GDM1 (cell line): ENCODE measurements at places on chromosomes 12 and 14.
A peak's percentile ranks its signal among the peaks of the same experiment; 100 is the strongest.

DNA sequence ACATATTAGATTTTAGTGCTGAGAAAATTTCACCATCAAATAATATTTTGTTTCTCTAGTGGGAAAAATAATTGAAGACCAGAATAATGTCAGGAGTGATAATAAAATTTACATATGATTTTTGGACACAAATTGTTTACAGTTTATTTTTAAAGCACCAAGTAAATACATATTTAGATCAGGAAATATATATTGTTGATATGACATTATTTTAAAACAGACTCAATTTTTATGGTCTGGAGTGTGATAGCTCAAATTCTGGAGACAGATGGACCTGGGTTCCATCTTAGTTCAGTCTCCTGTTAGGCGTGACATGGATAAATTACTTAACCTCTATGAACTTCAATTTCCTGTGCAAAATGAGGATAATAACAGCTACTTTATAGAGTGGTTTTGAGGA, 135.4 kb downstream of the TPH2 start:
- no peak for DNase-seq

- no peak for DNase-seq
Observed at GRCh38 chr12:79001404-79001803, 136.8 kb downstream of the SYT1 start.

- no peak for DNase-seq
Observed at GRCh38 chr14:90693413-90693812, 122.8 kb downstream of the TTC7B start.

GRCh38 chr12:80268924-80269749, 169.8 kb downstream of the OTOGL start:
- no peak for DNase-seq

GRCh38 chr12:19763488-19763887, 324.2 kb downstream of the AEBP2 start:
- DNase-seq, result no peak

GRCh38 chr12:29726741-29727348, 56.9 kb downstream of the TMTC1 start:
- DNase-seq, result no peak

GRCh38 chr14:47929334-47929733, 253.9 kb upstream of the MDGA2 start:
- DNase-seq, result no peak

- no peak for DNase-seq
Observed at GRCh38 chr12:21894792-21895595, 46.2 kb downstream of the ABCC9 start.

- DNase-seq, result no peak
Observed at GRCh38 chr12:58395470-58395869, 454.1 kb downstream of the ATP23 start.

GRCh38 chr12:121085069-121085468, 46.0 kb upstream of the OASL start:
- DNase-seq, result no peak

DNA sequence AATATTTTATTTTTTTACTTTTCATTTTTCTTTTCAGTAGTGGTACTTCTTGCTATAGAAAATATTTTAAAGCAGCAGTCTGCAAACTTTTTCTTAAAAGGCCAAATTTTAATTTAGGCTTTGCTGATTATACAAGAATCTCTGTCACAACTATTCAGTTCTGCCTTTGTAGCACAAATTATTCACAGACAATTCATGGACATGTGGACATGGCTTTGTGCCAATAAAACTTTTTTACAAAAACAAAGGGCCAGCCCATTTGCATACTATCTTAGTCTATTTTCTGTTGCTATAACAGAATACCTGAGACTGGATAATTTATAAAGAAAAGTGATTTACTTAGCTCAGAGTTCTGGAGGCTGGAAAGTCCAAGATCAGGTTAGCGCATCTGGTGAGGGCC, 17.1 kb downstream of the LLPH start:
- no peak for DNase-seq

- no peak for DNase-seq
Observed at GRCh38 chr12:124564971-124565491, 2.4 kb downstream of the NCOR2 start.

DNA sequence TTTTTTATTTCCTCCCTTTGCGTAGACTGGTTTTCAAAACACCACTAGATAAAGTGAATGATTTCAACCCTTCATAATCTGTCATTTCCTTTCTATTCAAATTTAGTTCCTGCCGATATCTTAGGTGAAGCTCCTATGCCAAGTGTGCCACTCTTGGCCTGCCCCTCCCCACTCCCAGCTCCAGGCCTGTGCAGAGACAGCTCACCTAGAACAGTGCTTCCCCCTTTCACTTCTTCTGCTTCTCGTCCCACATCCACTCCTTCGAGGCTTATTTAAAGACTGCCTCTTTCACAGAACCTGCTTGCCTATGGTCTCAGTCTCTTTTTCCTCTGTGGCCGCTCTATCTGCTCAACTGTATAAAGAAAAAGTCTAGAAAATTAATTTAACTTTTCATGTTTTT, 473.8 kb downstream of the RAD51B start:
- DNase-seq, result no peak

DNA sequence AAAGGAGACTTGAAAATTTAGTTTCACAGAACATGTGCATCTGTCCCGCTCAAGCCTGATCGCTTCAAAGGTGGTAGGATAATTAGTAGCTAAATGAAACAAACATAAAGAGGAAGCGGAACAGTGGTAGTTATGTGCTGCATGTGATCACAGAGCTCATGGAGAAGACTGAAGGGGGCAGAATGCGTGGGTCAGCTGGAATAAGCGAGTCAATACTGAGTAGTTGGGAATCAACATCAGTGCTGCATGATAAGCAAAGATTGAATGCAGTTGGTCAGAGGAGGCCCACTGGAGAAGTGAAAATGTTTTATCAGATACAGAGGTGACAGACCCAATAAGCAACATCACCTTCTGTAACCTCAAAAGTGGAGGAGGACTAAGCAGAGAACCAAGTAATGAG, 95.1 kb upstream of the RFX4 start:
- no peak for DNase-seq

- no peak for DNase-seq
Observed at GRCh38 chr12:2156333-2156732, 103.5 kb downstream of the CACNA1C start.

- DNase-seq, result no peak
Observed at GRCh38 chr12:128286970-128287369, 20.0 kb downstream of the TMEM132C start.

DNA sequence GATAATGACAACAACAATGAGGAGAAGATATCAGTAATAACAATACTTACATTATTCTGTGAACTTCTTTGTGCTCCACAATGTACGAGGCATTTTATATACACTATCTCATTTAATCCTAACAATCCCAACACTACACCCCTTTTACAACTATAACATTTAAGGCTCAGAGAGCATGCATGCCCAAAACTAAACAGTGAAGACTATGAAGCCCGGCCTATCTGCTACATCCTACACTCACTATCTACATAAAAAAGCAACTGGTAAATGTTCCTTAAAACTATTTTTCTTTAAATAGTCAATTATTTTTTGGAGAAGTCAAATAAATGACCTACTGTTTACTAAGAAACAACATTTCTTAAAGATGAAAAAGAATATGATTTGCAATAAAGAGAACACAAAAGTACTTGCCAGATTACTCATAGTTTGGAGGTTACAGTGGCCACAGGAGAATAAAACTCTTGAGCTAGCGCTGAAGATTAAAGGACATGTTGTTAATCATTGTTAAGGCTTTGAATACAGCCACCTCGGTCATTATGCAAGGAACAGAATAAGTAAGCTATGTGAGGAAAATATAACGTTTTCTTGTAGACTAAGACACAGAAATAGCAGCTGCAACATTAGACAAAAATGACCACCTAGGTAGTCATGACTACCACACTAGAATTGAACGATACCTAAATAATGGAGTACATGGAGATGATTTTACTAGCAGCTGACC, 56.7 kb downstream of the EPS8 start:
- no peak for DNase-seq

- DNase-seq, result no peak
Observed at GRCh38 chr12:57755454-57756372, 810 bp downstream of the MARCHF9 start.

DNA sequence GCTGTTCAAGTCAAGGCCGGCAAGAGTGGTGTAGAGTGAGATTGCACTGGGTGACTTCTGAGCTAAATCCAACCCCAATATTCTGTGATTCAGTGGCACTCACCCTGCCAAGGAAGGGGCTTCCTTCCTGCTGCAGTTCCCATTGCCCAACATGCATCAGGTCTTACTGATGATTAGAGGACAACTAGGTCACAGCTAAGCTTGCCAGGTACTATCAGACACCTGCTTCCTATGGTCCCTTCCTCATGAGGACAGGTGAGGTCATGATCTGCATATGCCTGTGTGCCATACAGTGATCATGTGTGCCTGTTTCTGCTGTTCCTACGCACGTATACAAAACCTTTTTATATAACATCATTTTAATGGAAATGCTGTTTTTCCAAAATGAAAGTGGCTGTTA, 1.7 kb upstream of the CTDSP2 start:
- no peak for DNase-seq

DNA sequence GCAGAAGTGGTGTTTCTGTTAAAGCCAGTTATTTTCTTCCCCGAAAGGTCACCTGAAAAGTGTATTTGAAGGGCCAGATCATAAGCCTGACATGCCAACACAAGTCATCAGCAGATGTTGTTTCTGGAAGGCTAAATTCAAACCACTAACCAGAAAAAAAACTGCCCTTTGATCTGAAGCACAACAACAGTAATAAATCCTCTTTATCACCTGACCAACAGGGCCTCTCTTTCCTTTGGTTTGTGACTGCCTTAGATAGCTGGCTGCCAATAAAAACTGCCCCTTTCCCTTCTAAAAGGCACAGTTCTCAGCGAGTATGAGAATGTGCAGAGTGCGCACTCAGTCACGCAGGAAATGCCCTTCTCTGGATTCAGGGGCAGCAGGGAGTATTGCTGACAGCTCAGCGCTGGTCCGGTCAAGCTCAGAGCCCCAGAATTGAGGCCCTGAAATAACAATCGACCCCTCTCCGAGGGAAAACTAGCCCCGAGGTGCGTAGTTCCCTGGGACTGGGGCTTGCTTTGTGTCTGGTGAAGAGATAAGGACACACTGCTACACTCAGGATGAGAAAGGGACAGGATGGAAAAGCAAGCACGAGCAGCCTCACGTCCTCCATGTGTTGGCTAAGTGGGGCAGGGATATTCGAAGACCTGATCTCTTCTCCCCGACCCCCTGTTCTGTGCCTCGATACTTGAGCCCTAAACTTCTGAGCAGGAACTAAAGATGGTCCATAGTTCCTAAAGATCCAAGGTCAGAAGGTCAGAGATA, 184.2 kb upstream of the GZMB start:
- no peak for DNase-seq

- DNase-seq, result peak; percentile 48
Observed at GRCh38 chr14:20606190-20606901, 15.2 kb upstream of the RNASE12 start.
